ENCODE measurements at places on chromosomes 6 and 20.

GRCh38 chr20:7692478-7692877 is 247.8 kb downstream of the HAO1 start:
- DNase-seq = no peak

DNA sequence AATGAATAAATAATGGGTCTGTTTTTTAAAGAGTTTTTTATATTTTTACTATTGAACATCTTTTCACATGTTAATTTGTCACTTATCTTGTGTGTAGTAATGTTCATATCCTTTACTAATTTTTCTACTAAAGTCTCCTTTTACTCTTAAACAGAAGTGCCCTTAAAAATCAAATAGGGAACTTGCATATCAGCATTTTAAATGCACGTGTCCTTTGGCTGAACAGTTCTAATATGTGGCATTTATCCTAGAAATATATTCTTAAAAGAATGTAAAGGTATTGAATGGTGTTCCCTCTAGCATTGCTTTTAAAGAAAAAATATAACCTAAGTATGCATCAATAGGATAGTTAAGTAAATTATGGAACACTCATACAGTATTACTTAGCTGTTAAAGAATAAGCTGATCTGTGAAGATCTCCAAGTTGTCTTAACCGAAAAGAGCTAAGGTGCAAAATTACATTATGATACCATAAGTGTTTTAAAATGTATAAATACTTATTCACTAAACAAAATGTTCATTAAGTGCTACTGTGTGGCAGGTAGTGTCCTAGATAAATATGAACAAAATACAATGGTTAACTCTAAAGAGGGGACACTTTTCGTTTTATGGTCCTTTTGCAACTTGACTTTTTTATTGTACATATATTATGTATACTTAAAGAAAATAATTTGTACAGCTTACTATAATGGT is 631 bp upstream of the PGBD1 start:
- no peak for DNase-seq

- no peak for DNase-seq
Measured at GRCh38 chr6:13217206-13217905, 111.0 kb downstream of the TBC1D7 start.

GRCh38 chr20:5614506-5614905 is 135.7 kb upstream of the SHLD1 start:
- DNase-seq = no peak

DNA sequence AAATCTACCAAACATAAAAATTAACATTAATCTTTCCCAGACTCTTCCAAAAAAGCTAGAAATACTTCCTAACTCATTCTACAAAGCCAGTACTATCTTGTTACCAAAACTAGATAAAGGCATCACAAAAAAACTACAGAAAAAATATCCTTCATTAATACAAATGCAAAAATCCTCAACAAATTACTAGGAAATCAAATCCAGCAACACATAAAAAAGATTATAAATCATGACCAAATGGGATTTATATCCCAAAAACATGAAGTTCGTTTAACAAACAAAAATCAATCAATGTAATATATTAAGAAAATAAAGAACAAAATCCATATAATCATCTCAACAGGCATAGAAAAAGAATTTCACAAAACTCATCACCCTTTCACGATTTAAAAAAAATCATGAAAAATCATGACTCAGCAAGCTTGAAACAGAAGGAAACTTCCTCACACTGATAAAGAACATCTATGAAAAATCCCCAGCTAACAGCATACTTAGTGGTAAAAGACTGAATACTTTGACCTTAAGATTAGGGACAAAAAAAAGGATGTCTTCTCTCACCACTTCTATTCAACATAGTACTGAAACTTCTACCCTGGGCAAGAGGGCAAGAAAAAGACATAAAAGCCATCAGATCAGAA is 43.2 kb downstream of the RANBP9 start:
- DNase-seq = no peak

- no peak for DNase-seq
Measured at GRCh38 chr6:147238164-147238563, 33.9 kb downstream of the STXBP5 start.

DNA sequence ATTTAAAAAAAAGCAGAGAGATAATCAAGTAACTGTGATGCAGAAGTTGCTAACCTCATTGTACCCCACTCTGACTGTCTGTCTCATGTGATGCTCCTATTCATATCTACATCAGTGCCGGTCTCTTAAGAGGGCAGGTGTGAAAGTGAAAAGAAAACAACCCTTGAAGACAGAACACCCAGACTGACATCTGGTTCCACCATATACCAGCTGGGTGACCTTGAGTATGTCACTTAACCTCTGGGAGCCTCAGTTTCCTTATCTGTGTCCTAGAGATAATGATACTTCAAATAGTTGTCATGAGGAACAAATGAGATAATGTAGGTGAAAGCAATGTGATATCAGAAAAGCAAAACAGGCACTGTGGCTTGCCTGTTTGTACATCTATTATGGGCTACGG is 426.8 kb upstream of the SOX4 start:
- no peak for DNase-seq

DNA sequence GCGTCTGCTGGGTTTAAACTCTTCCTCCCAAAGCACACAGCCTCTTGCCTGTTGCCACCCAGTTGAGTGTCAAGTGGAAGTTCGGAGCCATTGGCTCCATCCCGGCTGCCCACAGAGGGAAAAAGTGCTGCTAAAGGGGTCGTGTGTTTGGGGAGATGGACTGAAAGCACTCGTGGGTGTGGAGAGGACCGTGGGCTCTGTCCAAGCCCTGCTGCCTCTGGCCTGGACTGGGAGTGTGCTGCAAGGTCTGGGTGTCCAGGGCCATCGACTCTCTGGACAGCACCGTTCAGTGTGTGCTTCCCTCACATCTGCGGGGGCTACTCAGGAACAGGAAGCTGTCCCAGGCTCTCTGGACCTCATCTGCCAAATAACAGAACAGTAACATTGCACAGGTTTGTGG is 269.3 kb downstream of the DLL1 start:
- no peak for DNase-seq

DNA sequence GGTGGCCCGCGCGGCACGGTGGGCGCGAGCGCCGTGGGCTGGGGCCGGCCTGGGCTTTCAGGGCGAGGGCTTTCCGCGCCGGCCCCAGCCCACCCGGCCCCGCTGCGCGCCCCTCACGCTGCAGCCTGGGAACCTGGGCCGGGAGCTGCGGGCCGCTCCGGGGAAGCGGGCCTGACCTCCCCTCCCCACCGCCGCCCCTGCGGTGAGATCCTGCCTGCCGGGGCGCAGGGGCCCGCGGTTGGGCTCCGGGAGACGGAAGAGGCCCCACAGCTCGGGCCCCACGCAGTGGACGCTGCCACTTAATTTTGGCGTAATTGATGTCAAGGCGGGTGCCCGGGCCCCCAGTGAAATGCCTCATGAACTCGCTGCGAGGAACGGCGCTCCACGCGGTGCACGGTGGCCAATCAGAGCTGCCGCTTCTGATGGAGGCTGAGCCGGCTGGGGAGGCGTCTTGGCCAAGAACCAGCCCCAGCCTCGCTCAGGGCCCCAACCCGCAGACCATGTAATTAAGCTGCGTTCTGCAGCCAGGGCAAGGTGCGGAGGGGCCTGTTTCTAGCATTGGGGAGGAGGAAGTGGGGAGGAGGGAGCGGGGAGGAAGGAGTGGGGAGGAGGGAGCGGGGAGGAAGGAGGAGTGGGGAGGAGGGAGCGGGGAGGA is 96.1 kb upstream of the BHLHE23 start:
- DNase-seq = peak; percentile 33

DNA sequence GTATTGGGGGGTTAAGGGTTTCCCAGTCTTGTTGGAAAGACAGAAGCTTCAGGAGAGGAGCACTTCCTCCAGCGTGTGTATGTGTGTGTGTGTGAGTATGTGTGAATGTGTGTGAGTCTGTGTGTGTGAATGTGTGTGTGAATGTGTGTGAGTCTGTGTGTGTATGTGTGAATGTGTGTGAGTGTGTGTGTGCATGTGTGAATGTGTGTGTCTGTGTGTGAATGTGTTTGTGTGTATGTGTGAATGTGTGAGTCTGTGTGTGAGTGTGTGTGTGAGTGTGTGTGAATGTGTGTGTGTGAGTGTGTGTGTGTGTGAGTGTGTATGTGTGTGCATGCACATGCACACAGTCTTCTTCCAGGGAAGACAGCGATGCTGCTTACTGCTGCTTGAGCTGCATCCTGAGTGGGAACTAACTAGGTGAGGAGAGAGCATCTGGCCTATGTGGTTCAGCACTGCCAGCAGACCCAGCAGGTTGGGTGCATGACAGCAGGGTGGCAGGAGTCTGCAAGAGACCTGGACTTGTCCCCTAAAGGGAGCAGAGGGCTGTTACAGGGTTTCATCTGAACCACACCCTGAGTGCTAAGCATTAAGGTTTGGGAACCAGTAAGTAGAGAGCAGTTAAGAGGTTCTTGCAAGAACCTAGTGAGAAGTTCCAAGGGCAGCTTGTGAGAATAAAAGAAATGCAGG is 22.7 kb upstream of the CCND3 start:
- DNase-seq = no peak

GRCh38 chr6:8132130-8132529 is 29.8 kb upstream of the EEF1E1 start:
- no peak for DNase-seq

DNA sequence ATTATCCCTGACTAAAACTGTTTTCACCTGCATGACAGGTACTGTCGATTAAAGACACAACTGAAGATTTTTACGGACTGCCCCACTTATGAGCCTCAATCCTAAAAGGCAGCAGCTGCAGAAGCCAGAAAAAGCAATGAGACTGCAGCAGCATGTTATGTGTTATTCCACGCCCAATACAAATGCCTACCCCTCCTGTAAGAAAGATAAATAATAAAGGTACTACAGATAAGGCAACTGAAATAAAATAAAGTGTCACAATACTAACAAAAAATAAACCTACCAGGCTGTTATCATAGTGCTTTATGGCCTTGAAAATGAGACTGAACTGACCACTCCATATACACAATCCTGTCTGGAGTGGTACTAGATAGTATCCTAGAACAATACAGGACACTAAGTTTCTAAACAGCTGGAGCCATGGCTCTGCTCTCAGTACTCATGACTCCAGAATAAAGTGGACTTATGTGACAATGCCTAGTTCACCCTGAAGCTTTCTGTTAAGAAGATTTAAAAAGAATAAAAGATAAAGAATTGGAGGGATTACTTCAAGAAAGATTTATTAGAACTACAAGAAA is 9.5 kb downstream of the BCLAF1 start:
- no peak for DNase-seq

Measured in stimulated activated CD8-positive, alpha-beta memory T cell treated with anti-CD3 and anti-CD28 coated beads, Interleukin-4, amount 100 ng/mL, for 1 hour (primary cell).